Aorta (tissue), 5 donors: ENCODE measurements at places on chromosomes 5 and 9. TPM values are rescaled to one million over a fixed set of nuclear protein-coding genes. Genes with fewer than 3 reads are reported as not detected.

The FST gene
- 6.1 TPM for total RNA-seq

DNA sequence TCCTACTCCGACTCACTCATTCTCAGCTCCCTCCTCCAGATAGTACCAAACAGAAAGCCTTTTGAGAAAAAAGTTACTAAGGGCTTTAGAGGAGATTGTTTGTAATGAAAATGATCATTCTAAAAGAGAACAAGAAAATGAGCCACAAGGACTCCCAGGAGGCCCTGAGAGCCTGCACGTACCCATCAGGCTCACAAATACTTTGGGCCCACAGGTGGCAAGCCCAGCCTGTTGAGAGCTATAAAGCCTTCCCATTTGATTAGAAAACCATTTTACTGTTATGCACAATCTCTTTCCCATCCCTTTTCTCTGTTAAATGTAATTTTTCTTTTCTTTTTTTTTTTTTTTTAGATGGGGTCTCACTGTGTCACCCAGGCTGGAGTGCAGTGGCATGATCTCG lies 136.1 kb downstream of the LHFPL2 start:
- no peak for DNase-seq

The SHOC1 gene
- total RNA-seq = not detected

DNA sequence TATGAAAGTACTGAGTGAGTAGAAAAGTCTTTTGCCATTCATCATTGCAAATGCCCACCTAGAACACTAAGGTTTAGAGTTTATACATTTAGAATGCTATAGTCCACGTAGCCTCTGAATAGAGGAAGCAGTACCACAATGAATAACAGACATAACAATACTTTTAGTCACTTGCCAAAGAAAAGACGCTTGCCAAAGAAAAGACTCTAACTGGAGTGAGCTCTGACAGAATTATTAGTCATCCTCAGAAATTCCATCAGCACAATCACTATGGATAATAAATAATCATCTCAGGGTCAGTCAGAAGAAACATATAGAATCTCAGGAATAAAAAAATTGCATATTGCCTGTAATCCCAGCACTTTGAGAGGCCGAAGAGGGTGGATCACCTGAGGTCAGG lies 168.5 kb upstream of the TARS1 start:
- DNase-seq = no peak

DNA sequence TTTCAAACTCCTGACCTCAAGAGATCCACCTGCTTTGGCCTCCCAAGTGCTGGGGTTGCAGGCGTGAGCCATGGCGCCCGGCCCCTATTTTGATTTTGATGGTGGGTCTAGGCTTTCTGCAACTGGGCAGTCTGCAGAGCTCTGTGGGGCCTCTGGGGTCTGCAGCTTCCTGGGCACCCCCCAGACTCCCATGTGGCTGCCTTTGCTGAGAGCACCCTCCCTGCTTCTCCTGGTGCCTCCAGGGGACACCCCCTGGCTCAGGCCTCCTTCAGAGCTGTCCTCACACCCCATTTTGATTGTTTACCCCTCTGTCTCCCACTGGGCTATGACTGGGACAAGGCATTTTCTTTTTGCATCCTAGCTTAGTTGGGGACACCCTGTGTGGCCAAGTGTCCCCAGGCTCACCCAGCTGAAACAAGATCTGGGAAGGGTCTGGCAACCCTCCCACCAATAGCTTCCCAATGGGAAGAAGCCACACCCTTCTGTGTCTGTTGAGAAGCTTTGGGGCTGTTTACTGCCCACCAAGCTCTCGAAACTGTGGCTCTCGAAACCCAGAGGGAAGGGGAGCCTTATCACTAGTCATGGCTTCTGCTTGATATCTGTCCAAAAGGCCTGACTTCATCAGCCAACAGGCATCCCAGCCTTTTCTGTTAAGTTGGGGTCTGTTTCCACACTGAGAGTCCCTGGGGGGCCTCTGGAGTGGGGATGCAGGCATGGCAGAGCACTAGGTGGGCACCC lies 204.4 kb upstream of the IER5L start:
- peak; percentile 63 for DNase-seq

- DNase-seq = peak; percentile 51
Observed at GRCh38 chr9:134220311-134220710, 55.9 kb upstream of the RNU6ATAC start.

DNA sequence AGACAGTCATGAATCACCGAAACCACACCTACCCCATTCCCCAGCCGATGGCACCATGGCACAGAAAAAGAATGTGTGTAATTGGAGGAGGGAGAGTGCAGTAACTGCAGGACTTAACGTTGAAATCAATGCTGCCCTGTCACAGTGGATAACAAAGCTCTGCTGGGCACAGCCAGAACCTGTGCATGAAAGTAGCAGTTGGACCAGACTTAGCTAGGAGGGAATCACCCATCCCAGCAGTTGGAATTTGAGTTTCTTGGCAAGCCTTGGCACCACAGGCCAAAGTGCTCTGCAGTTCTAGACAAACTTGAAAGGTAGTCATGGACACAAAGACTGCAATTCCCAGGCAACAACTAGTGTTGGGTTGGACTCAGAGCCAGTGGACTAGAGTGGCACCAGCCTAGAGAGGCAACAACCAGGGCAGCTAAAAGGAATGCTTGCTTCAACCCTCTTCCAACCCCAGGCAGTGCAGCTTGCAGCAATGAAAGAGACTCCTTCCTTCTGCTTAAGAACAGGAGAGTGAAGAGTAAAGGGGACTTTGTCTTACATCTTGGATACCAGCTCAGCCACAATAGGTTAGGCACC lies 19.1 kb downstream of the TMEM232 start:
- DNase-seq = no peak
